ENCODE measurements at places on chromosomes 4 and X.

DNA sequence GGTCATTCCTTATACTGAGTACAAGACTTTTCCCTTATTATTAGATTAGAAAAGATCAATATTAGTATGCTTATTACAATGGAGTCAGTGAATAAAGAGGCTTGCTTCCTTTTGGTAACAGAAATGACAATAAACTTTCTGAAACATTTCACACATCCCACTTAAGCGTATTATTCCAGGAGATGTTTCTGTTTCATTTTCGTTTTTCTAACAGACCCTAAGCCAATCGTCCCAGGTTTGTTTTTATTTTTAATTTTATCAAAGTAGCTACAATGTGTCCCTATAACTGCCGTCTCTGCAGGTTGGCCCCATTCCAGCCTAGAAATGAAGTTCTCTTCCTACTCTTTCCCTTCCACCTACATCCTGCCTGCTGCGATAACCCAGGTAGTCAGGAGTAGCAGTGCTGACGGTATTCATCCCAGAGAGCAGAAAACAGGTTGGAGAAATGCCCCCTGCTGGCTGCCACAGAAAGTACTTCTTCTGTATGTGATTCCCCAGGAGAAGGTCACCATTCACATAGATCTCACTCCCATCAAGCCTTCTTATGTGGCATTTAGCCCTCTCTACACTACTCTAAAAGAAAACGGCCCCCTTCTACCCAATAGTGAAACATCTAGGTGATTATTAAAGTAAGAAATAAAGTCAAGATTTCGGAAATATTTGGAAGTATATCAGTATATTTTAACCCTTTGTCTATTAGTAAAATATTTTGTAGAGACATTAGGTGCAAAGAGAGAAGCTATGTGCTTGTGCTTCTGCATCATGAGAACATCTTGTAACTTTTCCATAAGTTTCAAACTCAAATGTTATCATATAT is 40.4 kb downstream of the ENPEP start:
- no peaks in the 10 kb centered on the region for H3K36me3 ChIP-seq
- peak overlapping the region; percentile 55 for H3K4me3 ChIP-seq
- no peaks in the 10 kb centered on the region for H3K27me3 ChIP-seq
- peak; percentile 86 for DNase-seq
- peaks cover 16% of the 10 kb centered on the region for H3K4me1 ChIP-seq
- H3K27ac ChIP-seq: peak overlapping the region; percentile 8

DNA sequence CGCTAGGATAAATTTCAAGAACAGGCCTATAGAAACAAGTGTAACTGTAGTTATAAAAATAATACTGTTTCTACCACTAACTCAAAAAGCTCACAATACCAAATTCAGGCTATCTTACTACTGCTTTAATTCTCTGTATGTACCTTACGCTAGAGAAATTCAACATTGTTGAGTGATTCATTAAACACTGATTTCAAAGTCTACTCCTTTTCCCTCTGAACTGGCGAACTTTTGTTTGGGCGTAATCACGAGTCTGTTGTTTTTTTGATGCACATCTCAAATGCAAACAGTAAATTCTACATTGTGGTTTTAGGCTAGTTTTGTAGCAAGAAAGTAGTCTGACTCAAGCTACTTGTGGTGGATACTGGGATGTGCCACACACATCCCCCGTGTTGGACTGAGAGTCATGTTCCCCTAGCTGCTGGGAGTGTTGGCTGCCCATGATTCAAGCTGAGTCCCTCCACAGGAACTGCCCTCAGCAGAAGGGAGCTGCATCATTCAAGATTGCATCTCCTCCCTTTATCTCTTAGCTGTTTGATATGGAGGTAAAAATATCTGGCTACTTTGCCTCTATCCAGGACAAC is 406.1 kb downstream of the RAPGEF2 start:
- H3K27me3 ChIP-seq: no peaks in the 10 kb centered on the region
- peaks cover 19% of the 10 kb centered on the region for H3K4me1 ChIP-seq
- H3K4me3 ChIP-seq: no peak overlapping the region
- DNase-seq: no peak
- no peak overlapping the region for H3K27ac ChIP-seq

- H3K27ac ChIP-seq: no peak overlapping the region
- no peaks in the 10 kb centered on the region for H3K36me3 ChIP-seq
- H3K4me1 ChIP-seq: no peaks in the 10 kb centered on the region
- DNase-seq: no peak
- H3K27me3 ChIP-seq: no peaks in the 10 kb centered on the region
These were observed 113.7 kb downstream of the CHRNA9 start for GRCh38 chr4:40448875-40449274.

DNA sequence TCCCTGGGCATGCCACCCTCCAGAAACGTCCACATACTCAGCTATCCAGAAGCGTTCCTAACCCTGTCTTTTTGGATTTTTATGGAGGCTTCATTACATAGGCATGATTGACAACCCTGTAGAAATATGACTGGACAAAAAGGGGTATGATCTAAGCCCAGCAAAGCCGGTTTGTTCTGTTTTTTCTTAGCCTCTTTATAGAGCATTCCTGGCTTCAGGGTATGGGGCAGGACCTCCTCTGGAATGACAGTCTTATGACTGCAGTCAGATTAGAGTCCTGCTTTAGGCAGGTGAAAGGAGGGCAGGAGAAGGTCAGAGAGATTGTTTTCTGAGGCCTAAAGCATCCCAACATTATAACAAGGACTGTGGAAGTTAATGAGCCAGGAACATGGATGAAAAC is 137.4 kb downstream of the DCLK2 start:
- H3K27me3 ChIP-seq: no peaks in the 10 kb centered on the region
- no peak overlapping the region for H3K27ac ChIP-seq
- H3K4me1 ChIP-seq: peaks cover 26% of the 10 kb centered on the region
- H3K4me3 ChIP-seq: no peak overlapping the region
- no peaks in the 10 kb centered on the region for H3K36me3 ChIP-seq

- H3K4me3 ChIP-seq: no peak overlapping the region
- H3K27me3 ChIP-seq: no peaks in the 10 kb centered on the region
- DNase-seq: no peak
- H3K27ac ChIP-seq: no peak overlapping the region
- no peaks in the 10 kb centered on the region for H3K4me1 ChIP-seq
These were observed 34.1 kb downstream of the RBMX2 start for GRCh38 chrX:130435937-130436336.

- H3K27ac ChIP-seq: no peak overlapping the region
- H3K36me3 ChIP-seq: no peaks in the 10 kb centered on the region
These were observed 109.3 kb downstream of the AFF2 start for GRCh38 chrX:148609515-148610327.

DNA sequence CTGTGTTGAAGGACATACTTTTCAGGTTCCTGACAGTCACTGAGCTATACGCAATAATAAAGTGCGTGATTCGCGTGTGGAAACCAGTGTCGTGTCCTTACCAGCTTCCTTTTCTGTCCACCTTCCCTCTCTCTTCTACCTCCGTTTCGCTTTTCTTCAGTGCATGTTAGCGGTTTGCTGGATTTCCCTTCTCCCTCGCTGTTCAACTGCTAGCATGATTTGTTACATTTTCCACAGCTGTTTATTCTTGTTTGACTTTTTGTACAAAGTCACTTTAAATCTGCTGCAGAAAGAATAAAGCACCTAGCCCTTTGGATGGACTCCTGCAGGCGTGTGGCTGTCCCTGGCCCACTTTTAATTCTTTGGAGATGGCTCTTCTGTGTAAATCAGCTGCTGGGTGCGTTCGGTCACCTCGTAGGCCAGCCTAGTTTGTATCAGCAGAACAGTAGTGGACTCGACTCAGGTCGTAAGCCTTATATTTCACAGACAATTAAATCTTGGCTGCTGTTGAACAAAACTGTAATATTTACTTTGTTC is 8.9 kb upstream of the HAND2 start:
- peaks cover 24% of the 10 kb centered on the region for H3K4me1 ChIP-seq
- H3K4me3 ChIP-seq: peak overlapping the region; percentile 51
- no peaks in the 10 kb centered on the region for H3K36me3 ChIP-seq
- no peaks in the 10 kb centered on the region for H3K27me3 ChIP-seq

- DNase-seq: peak; percentile 74
- peak overlapping the region; percentile 37 for H3K27ac ChIP-seq
- no peak overlapping the region for H3K4me3 ChIP-seq
- H3K27me3 ChIP-seq: no peaks in the 10 kb centered on the region
These were observed 83.3 kb downstream of the SNCA start for GRCh38 chr4:89753601-89754066.

GRCh38 chrX:104335756-104336155 is 81.0 kb upstream of the ESX1 start:
- no peak overlapping the region for H3K27ac ChIP-seq
- no peaks in the 10 kb centered on the region for H3K36me3 ChIP-seq
- H3K27me3 ChIP-seq: peaks cover 14% of the 10 kb centered on the region
- H3K4me3 ChIP-seq: no peak overlapping the region
- no peak for DNase-seq

DNA sequence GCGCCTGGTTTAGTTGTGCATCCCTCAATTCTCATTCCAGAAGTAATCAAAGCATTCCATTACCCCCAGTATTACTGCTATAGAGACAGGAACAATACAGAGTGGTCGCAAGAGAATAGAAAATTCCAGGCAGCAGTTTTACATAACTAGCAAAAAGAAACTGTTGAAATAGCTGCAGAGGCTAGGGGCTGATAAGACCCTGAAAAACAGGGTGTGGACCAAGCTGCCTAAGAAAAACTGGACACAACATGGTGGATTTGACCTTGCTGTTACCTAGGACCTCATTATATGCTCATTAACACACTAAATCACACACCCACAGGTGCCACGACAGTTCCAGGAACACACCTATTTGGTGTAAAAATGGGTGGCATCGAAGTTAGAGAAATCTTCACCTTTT is 15.4 kb downstream of the EPGN start:
- no peak for DNase-seq
- H3K27ac ChIP-seq: no peak overlapping the region
- no peaks in the 10 kb centered on the region for H3K4me1 ChIP-seq

GRCh38 chr4:10584042-10584441 is 100.5 kb downstream of the CLNK start:
- no peak overlapping the region for H3K4me3 ChIP-seq
- no peak overlapping the region for H3K27ac ChIP-seq
- H3K36me3 ChIP-seq: no peaks in the 10 kb centered on the region
- H3K4me1 ChIP-seq: no peaks in the 10 kb centered on the region

- peak overlapping the region; percentile 68 for H3K4me3 ChIP-seq
- no peaks in the 10 kb centered on the region for H3K36me3 ChIP-seq
- H3K4me1 ChIP-seq: peaks cover 3% of the 10 kb centered on the region
- no peak overlapping the region for H3K27ac ChIP-seq
These were observed 1.7 kb downstream of the PDE5A start for GRCh38 chr4:119626943-119627266.

DNA sequence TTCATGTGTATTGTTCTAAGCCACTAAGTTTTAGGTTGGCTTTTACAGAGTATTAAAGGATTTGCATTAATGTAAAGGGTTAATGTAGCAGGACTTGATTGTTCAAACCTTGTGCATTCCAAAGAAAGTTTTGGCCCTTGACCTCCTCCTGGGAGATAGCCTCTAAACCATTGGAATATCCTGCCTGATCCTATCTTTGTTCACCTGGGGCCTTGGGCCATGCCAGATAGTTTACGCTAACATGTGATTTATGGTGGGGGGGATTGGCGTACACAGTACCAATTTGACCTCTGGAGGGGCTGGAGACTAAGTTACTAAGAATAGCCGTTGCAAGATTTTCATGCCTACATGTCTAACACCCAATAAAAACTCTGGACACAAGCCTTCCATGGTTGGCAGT is 1002.7 kb upstream of the PABPC4L start:
- no peaks in the 10 kb centered on the region for H3K27me3 ChIP-seq
- DNase-seq: no peak
- no peak overlapping the region for H3K4me3 ChIP-seq
- H3K4me1 ChIP-seq: no peaks in the 10 kb centered on the region

DNA sequence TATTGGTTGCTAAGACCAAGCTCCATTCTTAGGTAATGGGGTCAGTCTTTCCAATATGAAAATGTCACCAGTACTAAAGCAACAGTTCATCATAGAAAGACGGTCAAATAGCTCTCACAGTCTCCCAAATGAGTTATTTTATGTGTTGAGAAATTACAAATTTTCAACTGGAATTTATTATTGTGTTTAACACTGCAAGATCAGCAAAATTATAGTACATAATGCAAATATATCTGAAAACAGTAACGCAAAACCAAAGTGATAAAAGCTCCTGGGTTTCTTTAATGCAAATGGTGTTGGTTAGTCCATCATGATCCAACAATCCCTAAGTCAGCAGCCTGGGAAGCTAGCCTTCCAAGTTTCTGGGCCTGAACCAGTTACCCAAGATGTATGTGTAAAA is 61.5 kb upstream of the EGFL6 start:
- H3K4me1 ChIP-seq: no peaks in the 10 kb centered on the region
- H3K27me3 ChIP-seq: no peaks in the 10 kb centered on the region
- no peaks in the 10 kb centered on the region for H3K36me3 ChIP-seq
- no peak overlapping the region for H3K4me3 ChIP-seq

GRCh38 chr4:83389756-83390505 is 55.3 kb upstream of the HPSE start:
- no peak overlapping the region for H3K4me3 ChIP-seq
- no peaks in the 10 kb centered on the region for H3K4me1 ChIP-seq
- no peaks in the 10 kb centered on the region for H3K36me3 ChIP-seq
- no peaks in the 10 kb centered on the region for H3K27me3 ChIP-seq
- no peak for DNase-seq
- H3K27ac ChIP-seq: no peak overlapping the region

DNA sequence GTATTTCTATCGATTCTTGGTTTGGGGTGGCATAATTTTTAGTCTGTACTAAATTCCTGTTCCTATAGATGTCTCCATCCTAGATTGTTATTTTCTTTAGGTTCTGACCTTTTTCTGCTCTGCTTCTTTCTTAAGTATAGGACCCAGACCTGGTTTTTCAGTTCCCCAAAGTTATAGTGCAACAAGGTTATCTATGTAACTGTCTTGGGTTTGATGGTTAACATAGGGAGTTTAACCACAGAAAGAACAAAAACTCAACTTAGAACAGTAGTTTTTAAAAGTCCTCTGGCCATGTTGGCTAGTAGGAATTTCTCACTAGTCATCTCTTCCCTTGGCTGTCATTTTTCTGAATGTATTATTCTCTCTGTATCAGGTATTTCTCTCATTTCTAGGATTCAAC is 38.8 kb upstream of the MAD2L1 start:
- no peaks in the 10 kb centered on the region for H3K4me1 ChIP-seq
- DNase-seq: no peak

DNA sequence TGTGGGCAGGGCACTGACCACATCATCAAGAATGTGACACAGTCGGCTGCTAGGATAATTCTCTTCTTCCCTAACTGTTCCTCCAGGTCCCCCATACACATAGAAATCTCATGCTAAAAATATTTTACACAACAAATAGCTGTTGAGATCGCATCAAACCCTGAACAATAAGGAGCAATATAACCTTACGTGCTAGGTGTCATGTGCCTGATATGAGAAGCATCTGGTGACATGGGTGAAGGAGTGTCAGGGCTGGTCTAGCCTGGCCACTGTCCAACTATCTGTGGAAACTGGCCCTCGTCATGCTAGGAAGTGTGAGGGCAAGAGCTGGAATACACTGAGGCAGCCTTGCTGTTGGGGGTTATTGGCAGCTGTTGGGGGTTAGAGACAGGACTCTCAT is 167.3 kb upstream of the PGRMC2 start:
- DNase-seq: no peak
- no peaks in the 10 kb centered on the region for H3K4me1 ChIP-seq
- no peaks in the 10 kb centered on the region for H3K36me3 ChIP-seq
- no peak overlapping the region for H3K27ac ChIP-seq
